ENCODE measurements at places on chromosomes 4 and X.

DNA sequence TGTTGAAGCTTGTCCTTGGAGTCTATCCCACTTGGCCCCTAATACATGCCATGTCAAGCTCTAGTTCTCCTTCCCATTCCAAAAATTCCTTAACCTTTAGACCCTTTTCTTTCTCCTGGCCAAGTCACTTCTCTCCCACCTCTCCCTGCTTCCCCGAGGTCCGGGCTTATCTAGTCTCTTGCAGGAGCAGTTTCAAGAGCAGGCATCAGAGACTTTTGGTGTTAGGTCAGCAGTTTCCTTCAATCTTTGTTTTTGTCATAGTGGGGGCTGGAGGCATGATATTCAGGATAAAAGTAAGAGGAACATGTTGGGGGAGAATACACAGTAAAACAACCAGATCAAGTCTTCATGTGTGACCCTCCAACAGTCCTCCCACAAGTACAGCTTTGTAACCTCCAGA is 11.5 kb upstream of the IDS start:
- no peak for DNase-seq

DNA sequence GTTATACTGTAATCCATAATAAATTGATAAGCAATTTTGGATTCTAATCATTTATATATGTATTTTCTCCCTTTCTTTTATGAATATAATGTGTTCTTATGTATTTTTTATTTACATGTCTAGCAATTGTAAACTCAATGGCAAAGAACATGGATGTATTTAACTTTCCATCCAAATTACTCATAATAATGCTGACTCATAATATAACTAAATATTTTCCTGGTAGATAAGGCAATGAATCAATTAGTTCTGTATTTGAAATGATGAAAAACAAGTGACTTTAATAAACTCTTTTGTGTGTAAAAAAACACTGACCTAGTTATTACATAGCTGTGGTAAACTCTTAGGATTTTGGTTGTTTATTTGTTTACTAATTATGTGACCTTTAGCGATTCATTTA is 211.2 kb downstream of the DTHD1 start:
- no peak for DNase-seq

GRCh38 chr4:1463927-1464540 is 57.8 kb upstream of the NKX1-1 start:
- DNase-seq, result no peak

GRCh38 chr4:38136604-38137003 is 176.4 kb downstream of the PTTG2 start:
- DNase-seq, result no peak

DNA sequence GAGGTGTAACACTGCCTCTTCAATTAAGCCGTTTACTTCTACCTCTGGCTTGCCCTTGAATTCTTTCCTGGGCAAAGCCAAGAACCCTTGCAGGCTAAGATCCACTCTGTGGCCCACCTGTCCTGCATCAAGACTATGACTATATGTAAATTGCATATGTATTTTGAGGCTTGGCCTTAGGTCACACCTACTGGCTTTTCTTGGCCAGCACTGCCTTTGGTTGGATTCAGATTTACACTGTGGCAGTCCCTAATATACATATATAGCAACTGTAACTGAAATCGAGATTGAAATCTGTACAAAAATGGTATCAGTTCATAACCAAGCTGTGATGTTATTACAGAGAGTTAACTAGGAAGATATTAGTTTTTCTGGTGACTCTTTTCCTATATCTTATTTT is 151.5 kb downstream of the CFAP47 start:
- no peak for DNase-seq

GRCh38 chr4:141605425-141605856 is 30.9 kb upstream of the IL15 start:
- DNase-seq, result no peak

DNA sequence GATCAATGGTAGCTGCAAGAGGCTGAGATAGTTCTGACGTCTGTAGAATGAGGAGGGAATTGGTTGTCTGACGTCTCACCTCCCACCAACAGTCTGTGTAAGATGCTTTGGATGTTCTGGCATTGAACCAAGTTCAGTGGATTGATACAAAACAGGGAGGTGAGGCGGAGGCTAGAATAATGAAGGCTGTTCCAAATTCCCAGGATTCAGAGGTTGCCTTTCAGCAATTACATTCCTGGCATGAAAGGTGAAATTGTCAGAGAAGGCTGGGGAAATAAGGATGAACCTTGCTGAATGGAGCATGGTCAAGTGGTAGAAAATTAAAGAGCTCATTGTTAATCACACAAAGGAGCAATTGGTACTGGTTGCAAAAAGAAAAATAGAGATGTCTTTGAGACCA is 241.6 kb downstream of the FBXW7 start:
- DNase-seq, result no peak

DNA sequence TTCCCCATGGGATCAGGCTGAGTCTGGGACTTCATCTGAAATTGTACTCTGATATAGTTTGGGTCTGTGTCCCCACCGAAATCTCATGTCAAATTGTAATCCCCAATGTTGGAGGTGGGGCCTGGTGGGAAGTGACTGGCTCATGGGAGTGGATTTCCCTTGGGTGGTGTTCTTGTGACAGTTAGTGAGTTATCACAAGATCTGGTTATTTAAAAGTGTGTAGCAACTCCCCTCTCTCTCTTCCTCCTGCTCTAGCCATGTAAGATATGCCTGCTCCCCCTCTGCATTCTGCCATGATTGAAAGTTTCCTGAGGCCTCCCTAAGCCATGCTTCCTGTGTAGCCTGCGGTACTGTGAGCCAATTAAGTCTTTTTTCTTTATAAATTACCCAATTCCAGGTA is 61.0 kb downstream of the RASGEF1B start:
- no peak for DNase-seq
